ENCODE measurements at places on chromosomes 16 and 17.
A peak's percentile ranks its signal among the peaks of the same experiment; 100 is the strongest.

- DNase-seq = no peak
Observed at GRCh38 chr17:14351493-14351892, 50.6 kb downstream of the HS3ST3B1 start.

DNA sequence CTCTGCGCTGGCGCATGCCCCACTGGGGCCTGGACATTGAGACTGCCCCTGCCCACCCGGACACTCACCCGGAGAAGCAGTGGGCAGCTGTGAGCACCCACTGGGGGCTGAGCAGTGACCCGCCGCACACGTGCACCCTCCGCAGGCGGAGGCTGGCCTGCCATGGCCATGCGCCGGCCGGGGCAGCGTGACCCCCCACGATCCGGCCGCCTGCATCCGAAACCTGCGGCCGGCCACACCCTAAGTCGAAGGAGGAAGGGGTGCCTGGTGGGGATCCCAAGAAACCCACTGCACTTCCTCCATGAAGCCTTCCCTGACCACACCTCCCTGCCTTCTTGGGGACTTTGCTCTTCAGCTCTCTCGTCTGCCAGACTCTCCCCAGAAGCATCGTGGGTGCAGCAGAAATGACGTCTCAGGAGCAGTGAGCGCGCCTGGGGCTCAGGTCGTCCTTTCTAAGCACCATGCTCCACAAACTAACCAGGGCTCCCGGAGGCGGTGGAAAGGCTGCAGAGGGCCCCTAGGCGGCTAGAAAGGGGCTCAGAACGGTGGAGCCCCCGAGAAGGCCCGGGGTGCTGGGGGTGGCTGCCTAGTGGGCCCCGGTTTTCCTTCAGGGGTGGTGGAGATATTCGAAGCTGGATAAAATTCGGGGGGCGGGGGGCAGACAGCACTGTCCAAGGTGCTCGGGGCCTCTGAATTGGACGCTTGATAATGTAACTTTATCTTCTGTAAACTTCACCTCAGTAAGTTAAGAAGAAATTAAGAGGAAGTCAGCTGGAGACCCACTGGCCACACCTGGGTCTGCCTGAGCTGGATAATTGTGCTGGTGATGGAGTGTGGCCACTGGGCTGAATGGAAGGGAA, 1.5 kb downstream of the TPSG1 start:
- DNase-seq = no peak

GRCh38 chr16:11005611-11005975, 61.2 kb downstream of the CLEC16A start:
- DNase-seq = no peak

DNA sequence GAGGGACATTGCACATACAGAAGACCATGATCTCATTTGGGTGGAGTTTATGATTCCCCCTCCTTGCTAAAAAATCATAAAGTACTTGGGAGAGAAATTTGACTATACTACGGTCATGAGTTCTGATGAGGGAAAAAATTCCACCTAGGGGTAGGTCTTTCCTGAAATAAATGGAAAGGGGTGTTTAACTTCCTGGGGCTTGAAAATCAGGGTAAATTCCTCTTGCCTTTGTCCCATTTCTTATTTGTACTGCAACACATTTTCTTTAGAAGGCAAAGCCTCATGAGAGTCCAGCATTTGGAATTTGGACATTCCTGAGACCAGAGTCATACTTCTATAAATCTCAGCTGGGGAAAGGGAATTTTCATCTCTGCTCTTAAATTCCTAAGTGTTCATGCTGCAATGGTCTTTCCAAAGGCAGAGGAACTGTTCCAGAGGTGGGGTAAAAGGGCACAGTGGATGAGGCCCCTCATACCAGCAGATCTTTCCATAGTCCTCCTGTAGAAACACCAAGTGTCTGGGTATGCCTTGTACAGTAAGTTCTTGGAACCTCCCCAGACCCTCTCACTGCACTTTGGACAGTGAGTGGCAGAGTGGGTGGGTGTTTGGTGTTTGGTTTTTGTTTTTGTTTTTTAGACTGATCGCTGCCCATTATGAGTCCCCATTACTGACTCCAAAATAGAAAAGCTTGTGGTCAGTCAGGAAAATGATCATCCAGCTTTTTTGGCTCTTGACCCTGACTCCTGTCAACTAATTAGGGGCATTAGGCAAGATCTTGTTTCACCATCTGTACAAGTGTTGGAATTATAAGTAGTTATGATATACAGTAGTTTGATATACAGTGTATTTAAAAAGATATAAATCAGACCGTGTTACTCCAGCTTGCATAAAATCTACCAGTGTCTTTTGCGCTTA, 6.0 kb downstream of the LYRM1 start:
- no peak for DNase-seq

DNA sequence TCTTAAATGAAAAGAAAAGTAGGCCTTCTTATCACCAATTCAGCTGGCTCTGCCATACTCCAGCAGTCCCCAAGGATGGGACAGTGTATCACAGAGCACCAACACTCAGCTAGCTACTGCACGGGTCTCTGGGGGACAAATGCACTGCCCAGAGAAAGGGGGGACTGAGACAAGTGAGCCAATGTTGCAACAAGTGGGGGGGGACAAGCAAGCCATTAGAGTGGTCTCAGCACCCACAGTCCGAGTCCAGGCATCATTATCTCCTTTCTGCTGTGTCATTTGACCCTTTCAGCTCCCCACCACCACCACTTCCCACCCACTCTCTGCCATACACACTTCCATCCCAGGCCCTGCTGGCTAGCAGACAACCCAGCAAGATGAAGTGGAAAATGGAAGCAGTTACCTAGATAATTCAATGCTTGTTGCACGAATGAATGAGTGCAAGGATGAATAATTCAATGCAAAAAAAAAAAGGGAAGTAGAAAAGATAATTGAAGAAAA, 7.0 kb downstream of the TMEM132E start:
- DNase-seq = no peak

GRCh38 chr17:7951143-7951792, 19.3 kb downstream of the CNTROB start:
- DNase-seq = peak; percentile 28

GRCh38 chr17:56230660-56231059, 77.4 kb downstream of the ANKFN1 start:
- no peak for DNase-seq

- DNase-seq = no peak
Observed at GRCh38 chr17:2985318-2985717, 78.1 kb downstream of the OR1D5 start.

GRCh38 chr17:34647511-34647910, 68.1 kb downstream of the TMEM132E start:
- DNase-seq = no peak

GRCh38 chr17:37123941-37124820, 175.4 kb downstream of the AATF start:
- no peak for DNase-seq

- peak; percentile 54 for DNase-seq
Observed at GRCh38 chr16:46929378-46930332, 43.8 kb downstream of the DNAJA2 start.

- DNase-seq = no peak
Observed at GRCh38 chr17:57144567-57144966, 59.5 kb downstream of the AKAP1 start.

- DNase-seq = no peak
Observed at GRCh38 chr17:45428931-45429338, 3.7 kb downstream of the ARHGAP27 start.

- no peak for DNase-seq
Observed at GRCh38 chr17:61144617-61145564, 254.8 kb upstream of the TBX2 start.

GRCh38 chr16:70779361-70779760, 21.6 kb downstream of the VAC14 start:
- no peak for DNase-seq

- DNase-seq = peak; percentile 36
Observed at GRCh38 chr17:79420318-79421243, 190.3 kb downstream of the RBFOX3 start.

- DNase-seq = no peak
Observed at GRCh38 chr17:64128787-64129514, 993 bp downstream of the ERN1 start.

GRCh38 chr17:15210247-15210646, 54.9 kb downstream of the PMP22 start:
- no peak for DNase-seq

- no peak for DNase-seq
Observed at GRCh38 chr17:63974594-63975192, 2.0 kb upstream of the SCN4A start.

DNA sequence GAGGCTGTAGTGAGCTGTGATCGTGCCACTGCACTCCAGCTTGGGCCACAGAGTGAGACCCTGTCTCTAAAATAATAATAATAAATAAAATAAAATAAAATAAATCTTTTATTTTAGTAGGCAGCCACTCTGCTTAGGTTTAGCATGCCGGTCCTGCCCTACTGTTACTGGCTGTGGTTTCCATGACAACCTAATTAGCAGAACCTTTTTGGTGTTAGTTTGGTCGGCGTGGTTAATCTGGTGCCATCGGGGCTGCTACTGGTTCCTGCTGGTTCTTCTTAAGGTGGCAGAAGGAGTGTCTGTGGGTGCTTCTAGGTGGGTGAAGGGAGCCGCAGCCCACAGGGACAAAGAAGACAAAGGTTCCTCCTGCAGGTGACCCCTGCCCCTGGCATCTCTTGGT, 37.8 kb upstream of the CBX4 start:
- no peak for DNase-seq

DNA sequence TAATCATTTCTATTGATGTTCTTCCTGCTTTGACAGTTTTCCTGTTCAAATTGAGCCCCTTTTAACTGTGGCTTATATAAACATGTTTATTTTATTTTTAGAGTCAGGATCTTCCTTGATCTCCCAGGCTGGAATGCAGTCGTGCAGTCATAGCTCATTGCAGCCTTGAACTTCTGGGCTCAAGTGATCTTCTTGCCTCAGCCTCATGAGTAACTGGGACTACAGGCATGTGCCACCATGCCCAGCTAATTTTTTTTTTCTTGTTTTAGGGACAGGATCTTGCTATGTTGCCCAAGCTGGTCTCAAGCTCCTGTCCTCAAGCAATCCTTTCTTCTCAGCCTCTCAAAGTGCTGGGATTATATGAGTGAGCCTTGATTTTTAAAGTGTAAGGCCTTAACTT, 14.7 kb downstream of the PHKB start:
- DNase-seq = no peak

GRCh38 chr17:32323046-32323445, 18.9 kb downstream of the C17orf75 start:
- DNase-seq = no peak

GRCh38 chr17:58224315-58224714, 5.3 kb upstream of the MKS1 start:
- no peak for DNase-seq

GRCh38 chr17:78832541-78832810, 8.1 kb downstream of the USP36 start:
- no peak for DNase-seq

GRCh38 chr16:65116818-65117430, 4.9 kb downstream of the CDH11 start:
- DNase-seq = no peak

DNA sequence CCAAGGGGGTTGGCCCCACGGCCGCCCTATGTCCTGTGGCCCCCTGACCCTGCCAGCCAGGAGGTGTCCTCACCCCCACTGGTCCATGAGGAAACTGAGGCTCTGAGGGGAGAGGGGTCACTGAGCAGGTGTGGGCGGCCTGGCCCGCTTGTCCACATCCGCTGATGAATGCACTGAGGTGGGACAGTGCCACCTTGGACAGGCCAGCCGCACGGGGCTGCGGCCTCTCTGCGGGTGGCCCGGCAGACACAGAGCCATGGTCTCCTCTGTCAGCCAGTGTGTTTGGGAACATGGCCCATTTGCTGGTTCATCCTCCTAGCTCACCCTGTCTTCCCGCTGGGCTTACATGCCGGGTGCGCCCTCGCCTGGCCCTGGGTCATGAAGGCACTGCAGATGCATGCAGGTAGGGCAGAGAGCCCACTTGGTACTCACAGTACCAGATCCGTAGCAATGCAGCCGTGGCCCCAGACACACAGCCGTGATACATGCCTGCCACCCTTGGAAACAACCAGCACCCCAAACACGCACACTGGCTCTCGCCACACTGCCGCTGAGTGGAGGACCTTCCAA, 93.9 kb downstream of the ENGASE start:
- DNase-seq = no peak

- DNase-seq = peak; percentile 90
Observed at GRCh38 chr16:57462209-57462977, at the start of gene POLR2C. POLR2C (plus strand) TSS chr16:57462679; CDS start chr16:57462725, 46 bp downstream.

Measured in stimulated activated naive CD4-positive, alpha-beta T cell treated with Interleukin-2 at 50 U/mL for 16 hours (primary cell).